Stimulated activated CD4-positive, alpha-beta T cell treated with anti-CD3 and anti-CD28 coated beads, Interleukin-4, amount 100 ng/mL, for 24 hours (primary cell): ENCODE measurements at places on chromosomes 16 and 17.

GRCh38 chr17:36691606-36692005, 90.2 kb downstream of the MRM1 start:
- no peak for DNase-seq

DNA sequence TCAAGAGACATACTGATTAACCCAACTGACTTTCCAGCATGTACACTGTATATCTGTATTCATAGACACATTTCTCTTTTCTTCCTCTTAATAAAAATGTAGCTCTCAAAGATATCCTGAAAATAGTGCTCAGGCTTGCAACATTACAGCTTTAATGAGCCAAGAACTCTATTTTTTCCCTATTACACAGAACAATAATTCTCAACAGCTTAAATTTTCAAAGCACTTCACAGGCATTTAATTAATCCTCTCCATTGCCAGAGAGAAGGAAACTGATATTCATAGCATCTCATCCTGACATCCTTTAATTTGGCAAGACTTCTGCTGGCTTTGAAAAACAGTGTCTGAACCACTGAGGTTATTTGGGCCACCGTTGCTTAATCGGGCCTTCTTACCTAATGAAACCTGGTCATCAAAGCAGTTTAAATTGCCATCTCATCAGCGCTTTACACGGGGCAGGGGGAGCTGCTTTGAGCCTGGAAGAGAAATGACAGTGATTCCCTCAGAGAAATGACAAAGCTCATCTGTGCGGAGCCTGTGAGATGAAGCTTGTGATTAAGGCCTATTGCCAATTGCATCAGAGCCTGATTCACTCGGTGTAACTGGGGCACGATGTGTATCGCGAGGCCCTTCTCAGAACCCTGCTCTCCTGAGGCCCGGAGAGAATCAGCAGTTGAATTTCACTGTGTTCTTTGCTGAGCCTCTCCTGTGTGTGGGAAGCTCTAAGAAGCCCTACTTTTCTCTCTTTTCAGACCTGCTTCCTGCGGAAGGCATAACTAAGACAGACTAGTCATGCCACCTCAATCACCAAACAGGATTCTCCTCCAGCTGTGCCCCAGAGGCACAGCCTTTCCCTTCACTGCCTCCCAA, 8.5 kb upstream of the SIAH1 start:
- no peak for DNase-seq

- no peak for DNase-seq
These were observed 51.4 kb downstream of the SOCS1 start for GRCh38 chr16:11204513-11205047.

DNA sequence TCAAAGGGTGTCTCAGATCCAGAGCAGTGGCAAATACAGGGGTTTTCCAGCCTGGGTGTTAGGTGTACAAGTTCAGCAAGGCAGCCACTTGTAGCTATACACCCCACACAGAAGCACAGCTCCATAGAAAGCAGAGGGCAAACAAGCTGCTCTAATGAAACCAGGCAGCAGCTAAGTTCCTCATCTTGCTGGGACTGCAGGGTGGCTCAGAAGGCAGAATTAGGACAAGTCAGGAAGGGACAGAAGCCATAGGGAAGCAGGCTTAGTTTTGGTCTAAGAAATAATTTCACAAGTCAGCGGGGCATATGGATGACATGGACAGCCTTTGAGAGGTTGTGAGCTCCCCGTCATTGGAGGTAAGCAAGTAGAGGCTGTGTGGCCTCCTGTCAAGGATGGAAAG, 23.7 kb downstream of the CNGB1 start:
- DNase-seq: no peak

GRCh38 chr17:19569785-19570543, 36.3 kb downstream of the SLC47A1 start:
- no peak for DNase-seq

DNA sequence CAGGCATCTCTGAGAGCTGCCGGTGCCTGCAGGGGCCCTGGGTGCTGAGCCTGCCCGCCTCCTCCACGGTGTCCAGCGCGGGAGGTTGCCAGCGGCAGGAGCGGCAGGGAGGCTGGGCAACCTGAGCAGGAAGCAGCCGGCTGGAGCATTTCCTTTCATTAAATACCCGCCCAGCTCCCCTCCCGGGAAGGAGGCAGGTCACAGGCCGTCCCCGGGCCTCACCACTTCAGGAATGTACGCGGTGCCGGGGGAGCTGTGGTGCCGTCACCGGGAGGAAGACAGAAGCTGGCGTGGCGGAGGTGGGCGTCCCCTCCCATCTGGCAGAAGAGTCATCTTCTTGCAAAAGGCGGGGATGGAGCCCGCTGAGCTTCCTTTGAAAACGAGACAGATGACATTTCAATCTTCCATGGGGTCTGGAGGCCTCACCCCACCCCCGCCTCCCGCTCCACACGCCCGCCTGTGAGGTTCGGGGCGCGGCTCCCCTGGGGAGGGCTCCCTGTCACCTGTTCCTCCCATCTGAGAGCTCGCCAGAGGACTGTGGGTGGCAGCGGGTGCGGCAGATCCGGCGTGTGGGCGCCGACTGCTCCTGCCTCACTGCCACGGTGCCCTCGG, 16.0 kb downstream of the SOX8 start:
- DNase-seq: peak; percentile 44

- no peak for DNase-seq
These were observed 11.9 kb downstream of the PIEZO1 start for GRCh38 chr16:88772871-88773811.

- no peak for DNase-seq
These were observed 12.3 kb upstream of the CDRT4 start for GRCh38 chr17:15479703-15480102.

- DNase-seq: peak; percentile 93
These were observed 34.3 kb upstream of the IL21R start for GRCh38 chr16:27367461-27368357.

DNA sequence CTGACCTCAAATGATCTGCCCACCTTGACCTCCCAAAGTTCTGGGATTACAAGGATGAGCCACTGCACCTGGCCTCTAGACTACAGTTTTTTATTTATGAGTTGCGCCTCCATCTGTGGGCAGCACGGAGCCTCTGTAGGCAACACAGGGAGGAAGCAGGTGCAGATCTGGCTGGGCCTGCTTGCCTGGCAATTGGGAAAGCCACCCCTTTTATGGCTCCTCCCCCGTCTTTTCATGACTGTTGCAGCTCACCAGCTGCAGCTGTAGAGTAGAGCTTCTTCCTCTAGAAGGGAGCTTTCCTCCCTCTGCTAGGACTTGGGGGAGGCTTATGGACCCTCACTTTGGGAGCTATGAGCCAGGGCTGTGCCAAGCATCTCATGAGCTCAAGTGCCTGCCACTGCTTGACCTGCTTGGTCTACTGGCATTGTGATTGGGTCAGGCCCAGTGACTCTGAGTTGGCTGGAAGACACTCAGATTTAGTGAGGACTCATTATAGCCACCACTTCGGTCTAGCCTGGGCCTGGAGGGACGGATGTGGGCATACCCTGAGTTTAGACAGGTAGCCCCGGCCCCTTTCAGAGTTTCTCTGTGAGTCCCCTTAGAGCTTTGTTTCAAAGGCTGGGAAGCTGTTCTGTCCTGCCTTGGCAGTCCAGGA, 6.9 kb upstream of the SLC7A6 start:
- no peak for DNase-seq

DNA sequence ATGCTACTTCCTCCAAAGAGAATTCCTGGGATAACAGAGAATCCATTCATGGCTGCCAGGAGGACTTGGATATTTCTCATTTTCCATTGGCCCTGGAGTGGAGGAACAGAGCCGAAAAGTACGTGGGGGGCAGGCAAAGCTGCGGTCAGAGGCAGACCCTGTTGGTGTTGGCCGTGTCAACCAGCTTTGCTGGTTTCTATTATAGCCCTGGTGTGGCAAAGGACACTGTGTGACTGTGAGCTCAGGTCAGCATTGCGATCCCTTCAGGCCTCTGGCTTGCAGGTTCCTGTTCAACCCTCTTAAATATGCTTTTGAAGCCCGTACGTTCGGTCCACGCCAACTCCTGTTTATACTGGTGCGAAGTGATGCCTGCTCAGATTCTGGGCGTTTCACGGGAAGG, 596.2 kb downstream of the MAF start:
- DNase-seq: no peak

GRCh38 chr16:64771273-64771672, 350.6 kb downstream of the CDH11 start:
- DNase-seq: no peak

DNA sequence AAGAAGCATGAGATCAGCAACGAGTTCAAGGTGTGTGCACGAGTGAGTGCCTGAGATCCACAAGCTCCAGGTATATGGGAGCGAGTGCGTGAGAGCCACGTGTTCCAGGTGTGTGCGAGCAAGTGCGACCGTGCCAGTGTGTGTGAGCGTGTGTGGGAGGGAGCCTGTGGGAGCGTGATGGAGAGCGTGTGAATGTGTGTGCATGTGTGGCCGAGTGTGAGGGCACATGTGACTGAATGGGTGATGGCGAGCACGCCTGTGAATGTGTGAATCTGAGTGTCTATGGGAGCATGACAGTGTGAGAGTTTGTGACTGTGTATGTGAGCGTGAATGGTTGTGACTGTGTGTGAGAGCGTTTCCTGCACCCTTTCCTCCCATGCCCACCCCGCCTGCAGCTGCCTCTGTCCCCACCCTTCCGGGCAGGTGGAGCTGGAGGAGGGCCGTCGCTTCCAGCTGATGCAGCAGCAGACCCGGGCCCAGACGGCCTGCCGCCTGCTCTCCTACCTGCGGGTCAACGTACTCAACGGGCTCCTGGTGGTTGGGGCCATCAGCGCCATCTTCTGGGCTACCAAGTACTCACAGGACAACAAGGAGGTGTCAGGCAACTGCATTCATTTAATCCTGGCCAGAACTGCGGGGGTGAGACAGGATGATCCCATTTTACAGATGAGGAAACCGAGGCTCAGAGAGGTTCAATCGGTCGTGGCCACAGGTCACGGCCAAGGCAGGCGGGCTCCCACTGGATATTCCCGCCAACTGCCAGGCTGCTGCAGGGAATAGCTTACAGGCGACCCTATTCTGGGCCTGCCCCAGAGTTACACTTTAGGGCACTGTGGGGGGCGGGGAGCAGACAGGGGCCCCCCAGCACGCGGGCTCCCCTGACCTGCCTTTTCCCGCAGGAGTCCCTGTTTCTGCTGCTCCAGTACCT, 3.7 kb downstream of the TMC8 start:
- peak; percentile 77 for DNase-seq

- DNase-seq: no peak
These were observed 7.8 kb downstream of the BFAR start for GRCh38 chr16:14640538-14640937.

GRCh38 chr16:871562-872345, 71.2 kb upstream of the GNG13 start:
- no peak for DNase-seq

DNA sequence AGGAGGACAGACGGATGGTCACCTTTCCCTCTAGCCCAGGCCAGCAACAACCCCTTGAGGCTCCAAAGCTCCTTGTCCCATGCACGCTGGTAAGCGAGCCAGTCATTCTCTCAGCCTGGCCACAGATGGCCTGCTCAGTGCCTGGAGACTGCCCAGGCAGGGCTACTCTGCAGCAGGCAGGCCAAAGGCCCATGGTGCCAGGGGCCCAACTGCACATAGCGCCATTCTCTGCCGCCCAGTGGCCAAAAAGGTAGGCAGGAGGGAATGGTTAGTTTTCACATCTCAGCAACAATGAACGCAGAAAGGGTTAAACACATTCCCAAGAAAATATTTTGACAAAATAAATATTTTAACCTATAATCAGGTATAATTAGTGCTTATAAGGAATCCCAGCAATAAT, 7.7 kb upstream of the SREBF1 start:
- no peak for DNase-seq

DNA sequence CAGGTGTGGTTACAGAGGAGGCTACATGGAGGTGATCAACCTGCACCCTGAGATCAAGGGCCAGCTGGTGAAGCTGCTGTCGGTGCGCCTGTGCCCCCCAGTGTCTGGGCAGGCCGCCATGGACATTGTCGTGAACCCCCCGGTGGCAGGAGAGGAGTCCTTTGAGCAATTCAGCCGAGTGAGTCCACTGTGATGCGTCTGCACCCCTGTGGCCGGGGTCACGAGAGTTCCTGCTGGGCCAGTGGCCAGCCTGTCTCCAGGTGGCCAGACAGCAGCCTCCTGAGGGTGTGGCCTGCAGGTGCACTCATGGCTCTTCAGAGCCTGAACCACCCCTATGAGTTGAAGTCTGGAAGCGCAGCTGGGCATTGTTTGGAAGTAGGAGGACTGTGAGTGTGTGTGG, 38.1 kb downstream of the GPT2 start:
- no peak for DNase-seq

DNA sequence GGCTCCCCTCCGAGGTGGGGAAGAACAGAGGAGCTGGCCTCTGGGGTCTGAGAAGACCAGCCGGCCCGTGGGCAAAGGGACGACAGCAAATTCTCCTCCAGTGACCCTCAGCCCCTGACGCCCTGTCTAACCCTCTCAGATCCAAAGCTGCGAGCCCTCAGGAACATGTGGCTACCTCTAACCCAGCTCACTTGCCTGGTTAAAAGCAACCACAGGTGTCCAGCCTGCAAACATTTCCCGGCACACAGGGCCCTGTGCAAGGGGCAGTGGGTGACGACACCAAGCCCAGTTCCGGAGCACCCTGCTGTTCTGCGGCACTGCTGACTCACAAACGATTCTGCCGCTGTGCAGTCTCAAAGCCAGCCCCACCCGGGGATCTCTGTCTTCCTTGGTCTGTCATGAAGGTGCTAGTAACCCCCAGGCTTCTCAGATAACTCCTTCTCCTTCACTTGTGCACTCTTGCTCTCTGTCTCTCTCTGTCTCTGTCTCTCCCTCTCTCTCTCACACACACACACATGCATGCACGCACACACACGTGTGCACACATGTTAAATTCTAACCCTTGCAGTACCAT, 23.0 kb downstream of the WNT3 start:
- DNase-seq: no peak

DNA sequence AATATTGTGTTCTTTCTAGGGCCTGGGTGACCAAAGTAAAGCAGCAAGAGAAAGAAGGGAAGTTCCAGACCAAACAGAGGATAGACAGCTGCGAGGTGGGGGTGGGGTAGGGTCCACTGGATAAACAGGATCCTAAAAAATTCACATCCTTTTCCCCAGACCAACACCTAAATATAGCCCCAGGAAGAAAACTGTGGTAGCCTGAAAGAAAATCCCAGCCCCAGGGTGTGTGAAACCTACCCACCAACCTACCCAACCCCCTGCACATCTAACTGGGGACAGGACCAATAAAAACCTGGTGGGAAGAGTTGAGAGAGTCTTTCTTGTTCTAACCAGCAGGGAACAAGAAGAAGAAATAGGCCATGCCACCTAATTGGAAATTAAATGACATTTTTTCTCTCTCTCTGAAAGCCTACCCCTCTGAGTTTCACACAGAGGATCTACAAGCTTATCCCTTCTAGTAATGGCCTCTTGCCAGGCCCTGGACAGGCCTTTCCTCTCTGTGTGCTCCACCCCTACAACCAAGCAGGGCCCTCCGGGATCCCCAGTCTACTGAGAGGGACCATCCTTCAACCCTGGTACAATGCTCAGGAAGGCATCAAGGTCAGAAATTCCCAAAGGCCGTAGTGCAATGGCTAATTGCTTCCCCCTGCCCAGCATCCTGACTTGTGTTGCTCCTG, 12.0 kb downstream of the MYO18A start:
- DNase-seq: no peak

- DNase-seq: no peak
These were observed 12.3 kb upstream of the TMEM170A start for GRCh38 chr16:75476817-75477216.

GRCh38 chr16:88867581-88868246, 1.3 kb upstream of the PABPN1L start:
- DNase-seq: no peak

- no peak for DNase-seq
These were observed 23.6 kb downstream of the ADAM11 start for GRCh38 chr17:44782326-44782850.

GRCh38 chr17:39239640-39240314, 14.0 kb upstream of the STAC2 start:
- DNase-seq: peak; percentile 67

- peak; percentile 86 for DNase-seq
These were observed 19.3 kb downstream of the CDH1 start for GRCh38 chr16:68756239-68756915.
